ENCODE measurements at places on chromosomes 3 and 15.

GRCh38 chr15:92197746-92198145 lies 195.9 kb upstream of the ST8SIA2 start:
- no peak for DNase-seq

DNA sequence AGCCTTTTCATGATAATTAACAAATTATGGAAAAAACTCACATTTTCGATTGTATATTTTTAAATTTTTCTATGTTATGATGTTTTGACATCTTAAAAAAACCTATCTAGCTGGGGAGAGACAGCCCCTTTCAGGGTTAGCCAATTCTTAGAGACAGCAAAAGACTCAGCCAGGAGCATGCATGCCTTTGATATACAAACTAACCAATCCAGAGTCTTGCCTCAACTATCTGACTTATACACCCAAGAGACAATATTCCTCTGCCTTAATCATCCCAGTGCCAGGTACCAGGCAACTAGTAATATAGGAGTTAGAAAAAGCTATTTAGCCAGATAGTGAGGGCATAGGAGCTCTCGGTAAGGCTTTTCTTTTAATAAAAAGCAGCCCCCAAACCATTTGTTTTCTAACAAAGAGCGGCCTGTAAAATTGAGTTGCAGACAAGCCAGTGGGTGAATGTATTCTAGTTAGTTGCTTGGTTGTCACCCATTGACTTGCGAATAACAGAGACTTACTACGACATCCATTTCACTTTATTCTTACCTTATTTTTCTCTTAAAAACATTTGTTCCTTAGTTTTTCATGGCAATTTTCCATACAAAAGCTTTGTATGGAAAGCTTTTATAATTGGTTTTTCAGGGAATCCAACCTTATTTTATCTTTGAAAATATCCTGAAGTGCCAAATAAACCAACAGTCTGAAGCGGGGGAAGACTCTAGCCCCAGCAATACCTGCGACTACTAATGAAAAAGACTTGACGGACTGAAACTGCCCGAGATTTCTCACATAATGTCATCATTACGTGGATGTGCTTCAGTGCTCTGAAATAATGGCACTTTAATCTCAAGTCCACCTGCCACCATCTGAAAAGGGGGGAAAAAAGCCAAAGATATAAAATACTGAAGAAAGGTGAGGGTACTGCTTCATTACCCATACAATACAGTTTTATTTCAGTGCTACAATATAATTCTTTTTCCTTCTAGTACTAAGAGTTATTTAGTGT lies 64.6 kb upstream of the ATP2C1 start:
- no peak for DNase-seq

DNA sequence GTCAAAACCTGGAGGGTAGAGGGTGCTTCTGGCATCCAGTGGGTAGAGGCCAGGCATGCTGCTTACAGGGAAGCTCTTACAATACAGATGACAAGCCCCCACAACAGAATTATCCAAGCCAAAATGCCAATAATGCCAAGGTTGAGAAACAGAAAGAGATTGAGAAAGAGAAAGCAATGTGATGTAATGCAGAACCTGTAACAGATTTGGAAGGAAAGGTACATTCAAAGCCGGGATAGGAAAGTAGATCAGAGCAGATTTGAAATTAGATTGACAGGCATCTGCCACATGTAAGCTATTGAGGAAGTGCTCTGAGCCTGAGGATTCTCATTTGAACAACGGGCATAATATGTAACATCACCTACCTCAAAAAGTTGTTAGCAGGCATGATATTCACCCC lies 157.9 kb downstream of the FHIT start:
- no peak for DNase-seq

GRCh38 chr3:127262533-127262932 lies 25.3 kb downstream of the PRR20G start:
- DNase-seq = no peak

- peak; percentile 84 for DNase-seq
Measured at GRCh38 chr15:52013151-52013791, 5.7 kb upstream of the MAPK6 start.

DNA sequence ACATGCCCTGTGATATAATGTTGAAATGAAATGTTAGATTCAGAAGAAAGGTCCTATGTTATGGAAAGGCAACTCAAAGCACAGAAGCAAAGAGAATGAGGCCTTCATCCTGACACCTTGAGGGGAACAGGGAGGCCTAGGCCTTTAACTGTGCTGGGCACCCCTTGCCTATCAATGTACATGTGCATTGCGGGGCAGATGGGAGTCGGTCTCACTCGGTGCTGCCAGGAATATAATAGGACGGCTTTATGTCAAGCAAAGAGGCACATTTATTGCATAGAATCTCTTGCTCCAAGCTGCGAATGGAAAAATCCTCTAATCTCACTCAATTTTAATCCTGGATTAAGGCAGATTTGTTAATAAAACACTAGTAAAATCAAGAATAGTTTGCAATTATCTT lies 301.0 kb upstream of the SOX14 start:
- DNase-seq = no peak

GRCh38 chr3:194838236-194838635 lies 152.6 kb downstream of the FAM43A start:
- no peak for DNase-seq

GRCh38 chr15:27850050-27850449 lies 249.1 kb downstream of the OCA2 start:
- DNase-seq = no peak

Data from inflammatory macrophage treated with lipopolysaccharide for 1 hour (primary cell).